ENCODE measurements at places on chromosomes 12 and 14.

- DNase-seq = no peak
Measured at GRCh38 chr12:46390881-46391280, 18.3 kb upstream of the SLC38A2 start.

GRCh38 chr14:74478996-74479635, 14.0 kb downstream of the NPC2 start:
- no peak for DNase-seq

- DNase-seq = no peak
Measured at GRCh38 chr14:93135399-93135798, 19.7 kb upstream of the ITPK1 start.

DNA sequence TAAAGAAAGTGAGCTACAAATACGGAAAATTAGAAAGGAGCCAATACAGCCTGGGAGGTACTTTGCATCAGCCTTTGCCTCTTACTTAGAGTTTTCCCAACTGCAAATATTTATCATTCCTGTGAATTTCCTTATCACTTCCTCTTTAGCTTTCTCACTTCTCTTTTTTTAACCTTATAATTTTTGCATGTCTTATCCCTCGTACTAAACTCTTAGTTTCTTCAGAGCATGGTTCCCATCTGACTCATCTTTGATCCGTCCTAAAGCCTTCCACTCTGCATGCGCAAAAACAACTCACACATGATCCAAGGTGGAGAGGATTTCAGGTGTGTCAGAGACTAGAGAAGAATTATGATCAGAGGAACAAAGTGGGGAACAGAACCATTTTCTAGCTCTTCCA, 9.6 kb upstream of the SNAPC1 start:
- DNase-seq = no peak

DNA sequence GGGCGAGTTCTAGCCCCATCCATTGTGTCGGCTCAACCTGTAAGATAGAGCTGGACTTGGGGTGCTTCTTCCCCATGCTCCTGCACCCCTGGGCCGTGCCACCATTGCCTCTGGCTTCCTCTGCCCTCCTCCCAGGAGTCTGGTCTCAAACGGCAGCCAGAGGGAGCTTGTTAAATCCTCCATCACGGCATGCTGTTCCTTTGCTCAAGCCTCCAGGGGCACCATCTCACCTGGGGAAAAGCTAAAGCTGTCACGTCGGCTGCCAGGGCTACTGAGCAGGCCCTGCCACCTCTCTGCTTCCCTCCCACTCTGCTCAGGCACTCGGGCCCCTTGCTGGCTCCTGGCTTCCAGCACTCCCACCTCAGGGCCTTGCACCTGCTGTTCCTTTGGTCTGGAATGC, 140.4 kb downstream of the RBM19 start:
- DNase-seq = no peak

DNA sequence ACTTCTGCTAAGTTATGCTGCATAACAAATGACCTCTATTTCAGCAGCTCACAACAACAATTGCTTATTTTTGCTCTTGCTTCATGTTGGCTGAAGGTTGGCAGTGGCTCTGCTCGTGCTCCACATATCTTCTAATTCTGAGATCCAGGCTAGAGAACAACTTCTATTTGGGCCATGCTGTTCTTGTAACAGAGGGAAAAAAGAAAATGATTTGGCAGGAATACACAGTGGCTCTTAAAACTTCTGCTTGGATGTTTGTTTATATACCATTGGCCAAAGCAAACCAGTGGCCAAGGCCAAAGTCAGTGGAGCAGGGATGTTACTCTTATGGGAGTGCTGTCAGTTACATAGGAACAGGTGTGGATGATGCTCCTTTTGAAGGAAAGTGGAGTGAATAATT, 32.1 kb downstream of the GPHN start:
- DNase-seq = no peak

Data from cortex of kidney (tissue), 1 donor.